ENCODE measurements at places on chromosomes 1 and 21. TPM values are rescaled to one million over a fixed set of nuclear protein-coding genes. Genes with fewer than 3 reads are reported as not detected.

DNA sequence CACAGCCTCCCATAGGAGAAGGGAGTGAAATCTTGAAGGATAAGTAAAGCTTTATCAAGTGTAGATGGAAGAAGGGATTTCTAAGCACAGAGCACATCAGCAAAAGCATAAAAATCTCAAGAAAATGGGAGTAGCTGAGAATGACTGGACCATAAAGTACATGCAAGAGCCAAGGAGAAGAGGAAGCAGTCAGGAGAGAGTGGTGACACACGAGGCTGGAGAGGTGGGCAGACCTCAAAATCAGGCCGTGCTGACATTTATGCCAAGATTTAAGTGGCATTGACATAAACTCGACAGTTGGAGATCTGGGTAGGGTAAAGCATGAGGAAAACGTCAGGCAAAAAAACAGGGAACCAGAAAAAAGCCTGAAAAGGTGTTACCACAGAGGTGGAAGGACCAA is 62.3 kb downstream of the GFI1 start:
- no peak overlapping the region for H3K4me3 ChIP-seq
- no peaks in the 10 kb centered on the region for H3K36me3 ChIP-seq
- no peaks in the 10 kb centered on the region for H3K4me1 ChIP-seq
- no peak overlapping the region for H3K27ac ChIP-seq

GRCh38 chr1:98342566-98342965 is 319.0 kb upstream of the SNX7 start:
- H3K4me1 ChIP-seq: no peaks in the 10 kb centered on the region
- H3K27ac ChIP-seq: no peak overlapping the region
- H3K27me3 ChIP-seq: no peaks in the 10 kb centered on the region
- DNase-seq: no peak
- H3K36me3 ChIP-seq: no peaks in the 10 kb centered on the region

DNA sequence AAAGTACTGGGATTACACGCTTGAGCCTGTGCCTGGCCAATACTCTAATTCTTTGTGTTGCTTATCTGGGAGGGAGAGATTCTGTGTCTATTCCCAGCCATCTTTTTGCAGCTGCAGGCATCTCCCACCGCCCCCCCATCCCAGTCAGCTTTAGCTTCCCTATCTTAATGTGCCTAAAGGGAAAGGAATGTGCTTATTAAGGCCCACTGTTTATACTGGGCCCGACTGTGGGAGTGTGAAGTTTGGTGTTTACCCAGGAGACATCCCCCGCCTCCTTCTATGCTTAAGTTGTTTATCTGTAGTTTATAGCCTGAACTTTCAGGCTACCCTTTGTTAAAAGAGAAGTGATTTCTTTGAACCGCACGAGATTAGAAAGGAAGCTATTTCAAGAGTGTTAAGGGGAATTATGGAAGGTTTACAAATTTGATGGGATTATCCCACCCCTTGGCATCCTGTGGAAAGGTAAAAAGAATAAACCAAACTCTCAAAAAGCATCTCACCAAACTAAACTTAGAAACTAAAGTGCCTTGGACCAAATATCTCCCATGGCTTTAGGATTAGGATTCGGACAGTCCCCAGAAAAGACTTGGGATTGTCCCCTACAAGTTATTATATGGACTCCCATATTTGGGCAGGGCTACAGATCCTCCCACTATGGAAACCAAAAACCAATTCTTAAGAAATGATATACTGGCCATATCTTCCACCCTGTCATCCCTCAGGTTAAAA is 25.5 kb upstream of the ZNF496 start:
- H3K27ac ChIP-seq: no peak overlapping the region
- peaks cover 14% of the 10 kb centered on the region for H3K4me1 ChIP-seq
- H3K36me3 ChIP-seq: no peaks in the 10 kb centered on the region
- H3K27me3 ChIP-seq: no peaks in the 10 kb centered on the region
- no peak overlapping the region for H3K4me3 ChIP-seq

DNA sequence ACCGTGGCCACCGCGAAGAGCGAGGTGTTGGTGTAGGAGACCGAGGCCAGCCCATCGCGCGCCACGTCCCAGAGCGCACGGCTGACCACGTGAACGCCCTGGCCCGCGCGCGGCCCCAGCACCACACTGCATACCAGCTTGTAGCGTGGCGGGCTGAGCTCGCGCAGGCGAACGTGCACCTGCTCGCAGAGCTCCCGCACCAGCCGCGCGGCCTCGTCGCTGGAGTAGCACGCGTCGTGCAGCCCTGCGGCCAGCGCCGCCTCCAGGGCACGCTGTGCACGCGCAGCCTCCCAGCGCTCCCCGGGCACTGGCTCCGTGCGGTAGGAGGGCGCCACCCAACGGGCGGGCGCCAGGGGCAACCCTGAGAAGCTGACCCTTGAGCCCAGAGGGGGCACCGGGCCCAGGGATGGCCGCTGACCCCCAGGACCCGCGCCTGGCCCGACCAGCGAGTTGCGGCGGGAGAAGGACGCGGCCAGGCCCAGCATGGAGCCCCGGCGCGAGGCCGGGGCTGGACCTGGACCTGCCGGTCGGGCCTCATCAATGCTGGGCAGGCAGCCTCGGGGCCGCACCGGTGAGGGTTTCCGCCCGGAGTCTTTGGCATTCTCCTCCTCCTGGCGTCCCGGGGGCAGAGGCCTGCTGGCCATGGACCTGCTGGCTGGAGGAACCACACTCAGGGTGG is 987 bp downstream of the DYNLT4 start:
- DNase-seq: peak; percentile 70
- H3K4me1 ChIP-seq: peaks cover 81% of the 10 kb centered on the region
- peak overlapping the region; percentile 100 for H3K27ac ChIP-seq
- H3K27me3 ChIP-seq: no peaks in the 10 kb centered on the region
- peaks cover 44% of the 10 kb centered on the region for H3K36me3 ChIP-seq

DNA sequence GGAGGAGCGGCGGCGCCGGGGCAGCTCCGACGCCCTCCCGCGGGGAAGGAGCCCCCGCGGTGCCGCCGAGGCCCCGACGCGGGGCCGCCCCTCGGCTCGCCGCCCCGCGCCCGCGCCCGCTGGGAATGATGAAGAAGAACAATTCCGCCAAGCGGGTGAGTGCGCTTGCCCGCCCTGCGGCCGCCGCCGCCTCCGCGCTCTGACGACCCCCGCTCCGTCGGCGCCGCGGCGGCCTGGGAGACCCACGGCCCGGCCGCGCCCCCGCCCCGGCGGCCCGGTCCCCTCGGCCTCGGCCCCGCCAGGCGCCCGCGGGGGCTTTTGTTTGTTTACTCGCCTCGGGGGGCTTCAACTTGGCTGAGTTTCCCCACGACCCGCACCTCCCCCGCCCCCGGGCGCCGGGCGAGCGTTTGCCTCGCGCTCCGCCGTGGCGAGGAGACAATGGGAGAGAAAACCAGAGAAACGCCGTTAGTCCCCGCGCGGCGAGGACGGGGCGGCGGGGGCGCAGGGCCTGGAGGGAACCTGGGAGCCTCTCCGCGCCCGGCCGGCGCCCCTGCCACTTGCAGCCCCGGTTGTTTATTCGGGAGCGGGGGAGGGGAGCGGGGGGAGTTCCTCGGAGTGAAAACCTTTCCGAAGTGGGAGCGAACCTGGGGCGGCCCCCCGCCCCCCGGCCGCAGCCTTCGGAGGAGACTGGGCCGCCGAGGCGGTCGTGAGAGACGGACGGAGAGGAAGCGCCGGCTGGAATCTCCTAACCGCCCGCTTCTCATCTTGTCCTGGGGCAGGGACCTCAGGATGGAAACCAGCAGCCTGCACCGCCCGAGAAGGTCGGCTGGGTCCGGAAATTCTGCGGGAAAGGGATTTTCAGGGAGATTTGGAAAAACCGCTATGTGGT is 661 bp downstream of the PLEKHO1 start:
- H3K27ac ChIP-seq: peak overlapping the region; percentile 82
- peak; percentile 75 for DNase-seq
- H3K36me3 ChIP-seq: peaks cover 8% of the 10 kb centered on the region
- no peaks in the 10 kb centered on the region for H3K27me3 ChIP-seq
- peak overlapping the region; percentile 70 for H3K4me3 ChIP-seq

GRCh38 chr1:154446292-154446691 is 41.1 kb downstream of the IL6R start:
- DNase-seq: no peak
- H3K4me1 ChIP-seq: peaks cover 27% of the 10 kb centered on the region
- H3K27ac ChIP-seq: peak overlapping the region; percentile 17
- no peak overlapping the region for H3K4me3 ChIP-seq
- peaks cover 54% of the 10 kb centered on the region for H3K36me3 ChIP-seq

DNA sequence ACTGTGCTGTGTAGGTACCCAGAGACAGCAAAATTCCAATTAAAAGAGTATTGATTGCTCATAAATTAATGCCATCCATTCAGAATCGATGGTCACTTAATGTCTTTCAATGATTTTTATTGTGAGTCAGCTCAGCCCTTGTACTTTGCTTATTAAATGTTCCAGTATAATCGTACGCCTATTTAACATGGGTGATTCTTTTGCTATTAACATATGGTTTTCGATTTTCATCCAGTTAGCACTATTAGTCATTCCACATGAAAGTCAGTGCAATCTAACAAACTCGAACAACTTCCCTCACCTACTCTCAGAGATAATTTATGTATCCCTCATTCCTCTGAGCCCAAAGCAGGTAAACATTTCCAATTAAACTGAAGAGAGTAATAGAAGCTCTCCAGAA is 109.6 kb upstream of the APP start:
- no peaks in the 10 kb centered on the region for H3K36me3 ChIP-seq
- H3K4me1 ChIP-seq: no peaks in the 10 kb centered on the region
- DNase-seq: no peak
- H3K27me3 ChIP-seq: no peaks in the 10 kb centered on the region
- H3K4me3 ChIP-seq: no peak overlapping the region

Gene AK5
- not detected for total RNA-seq

Gene FBLIM1
- 39.0 TPM for total RNA-seq

Gene TOMM40L
- total RNA-seq: 11.6 TPM

Gene MASP2
- total RNA-seq: not detected

Measured in upper lobe of right lung (tissue), 1 donor.